ENCODE measurements at places on chromosomes 11 and 22. TPM values are rescaled to one million over a fixed set of nuclear protein-coding genes. Genes with fewer than 3 reads are reported as not detected.

DNA sequence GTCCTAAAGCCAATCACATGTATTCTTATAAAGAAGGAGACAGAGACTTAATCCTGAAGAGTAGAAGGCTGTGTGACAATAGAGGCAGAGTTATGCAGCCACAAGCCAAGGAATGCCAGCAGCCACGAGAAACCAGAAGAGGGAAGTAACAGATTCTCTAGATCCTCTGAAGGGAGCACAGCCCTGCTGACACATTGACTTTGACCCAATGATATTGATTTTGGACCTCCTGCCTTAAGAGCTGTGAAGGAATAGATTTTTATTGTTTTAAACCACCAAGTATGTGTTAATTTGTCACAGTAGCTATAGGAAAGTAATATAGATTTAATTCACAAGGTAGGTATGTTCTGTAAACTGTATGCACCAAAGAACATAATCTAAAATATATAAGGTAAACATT is 103.6 kb downstream of the TTC17 start:
- no peak for DNase-seq

- no peak for DNase-seq
Measured at GRCh38 chr22:30181459-30182349, 64.9 kb downstream of the LIF start.

- DNase-seq = no peak
Measured at GRCh38 chr11:12941671-12942070, 67.4 kb upstream of the RASSF10 start.

DNA sequence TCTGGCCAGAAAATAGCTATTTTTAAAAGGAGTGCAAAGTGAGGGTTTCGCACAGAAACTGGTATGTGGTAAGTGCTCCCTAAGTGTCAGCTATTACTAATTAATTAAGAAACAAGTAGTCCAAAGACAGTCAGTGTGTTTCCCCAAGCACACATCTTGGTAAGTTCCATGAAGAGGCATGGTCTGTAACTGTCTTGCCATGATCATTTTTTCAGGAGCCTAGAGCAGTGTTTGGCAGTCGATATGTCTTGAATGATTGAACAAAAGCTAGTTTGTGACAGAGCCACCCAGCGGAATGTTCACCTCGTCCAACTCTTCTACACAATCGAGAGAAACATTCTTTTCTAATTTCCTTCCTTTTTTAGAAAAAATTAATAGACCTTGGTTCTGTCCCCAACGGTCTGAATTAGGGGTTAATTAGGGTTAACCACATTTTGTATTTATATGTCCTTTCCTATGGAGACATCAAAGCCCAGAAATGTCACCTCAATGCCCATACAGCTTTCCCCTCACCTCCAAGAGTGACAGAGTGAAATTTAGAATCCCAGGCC is 57.6 kb upstream of the FTH1 start:
- DNase-seq = no peak

DNA sequence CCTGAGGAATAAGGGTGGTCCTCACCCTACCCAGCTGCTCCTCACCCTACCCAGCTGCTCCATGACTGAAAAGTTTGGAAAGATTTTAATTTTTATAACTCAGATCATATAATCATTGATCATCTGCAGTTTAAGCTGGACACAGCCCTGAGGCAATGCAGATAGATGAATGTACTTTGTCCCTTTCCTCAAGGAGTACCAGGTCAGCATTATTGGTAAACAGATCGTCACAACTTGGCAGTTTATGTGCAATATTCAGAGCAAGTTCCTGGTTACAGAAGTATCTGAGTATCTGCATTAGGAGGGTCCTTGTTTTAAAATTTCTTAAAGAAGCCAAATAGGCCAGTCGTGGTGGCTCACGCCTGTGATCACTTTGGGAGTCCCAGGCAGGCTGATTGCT is 3.6 kb downstream of the TNRC6B start:
- DNase-seq = no peak

ST14 gene
- 0.53 TPM for total RNA-seq

- no peak for DNase-seq
Measured at GRCh38 chr11:35012467-35013191, 96.2 kb downstream of the PDHX start.

GRIA4 gene
- total RNA-seq = 0.09 TPM

ABCG4 gene
- not detected for total RNA-seq
